ENCODE measurements at places on chromosomes 2 and 18.

DNA sequence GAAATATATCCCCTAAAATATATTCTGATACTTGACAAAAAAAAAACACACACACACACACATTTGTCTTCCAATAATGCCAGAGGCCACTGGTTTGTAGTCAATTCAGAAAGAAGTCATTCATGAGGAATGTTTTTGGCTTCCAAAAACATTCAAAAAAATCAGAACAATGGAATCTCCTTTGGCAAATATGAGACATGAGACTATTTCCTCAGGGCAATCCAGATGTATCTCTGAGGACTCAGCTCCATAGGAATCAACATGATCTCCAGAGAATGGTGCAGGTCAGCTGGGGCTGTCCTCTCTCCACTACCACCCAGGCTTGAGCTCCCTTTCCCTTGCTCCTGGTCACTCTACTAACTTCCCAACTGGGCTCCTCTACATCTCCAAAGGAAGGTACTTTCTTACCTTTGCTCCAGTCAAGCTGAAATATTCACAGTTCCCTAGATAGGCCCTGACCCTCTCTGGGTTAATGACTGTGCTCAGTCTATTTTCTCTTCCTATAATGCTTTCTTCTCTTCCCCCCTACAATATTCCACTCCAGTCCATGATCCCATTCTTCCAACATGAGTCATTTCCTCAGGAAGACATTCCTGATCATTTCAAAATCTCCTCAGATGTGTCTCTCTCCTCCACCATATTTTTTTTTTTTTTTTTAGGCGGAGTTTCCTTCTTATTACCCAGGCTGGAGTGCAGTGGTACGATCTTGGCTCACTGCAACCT, 145.3 kb downstream of the C1D start:
- DNase-seq, result no peak

GRCh38 chr18:77098538-77099174, 33.9 kb downstream of the MBP start:
- no peak for DNase-seq

DNA sequence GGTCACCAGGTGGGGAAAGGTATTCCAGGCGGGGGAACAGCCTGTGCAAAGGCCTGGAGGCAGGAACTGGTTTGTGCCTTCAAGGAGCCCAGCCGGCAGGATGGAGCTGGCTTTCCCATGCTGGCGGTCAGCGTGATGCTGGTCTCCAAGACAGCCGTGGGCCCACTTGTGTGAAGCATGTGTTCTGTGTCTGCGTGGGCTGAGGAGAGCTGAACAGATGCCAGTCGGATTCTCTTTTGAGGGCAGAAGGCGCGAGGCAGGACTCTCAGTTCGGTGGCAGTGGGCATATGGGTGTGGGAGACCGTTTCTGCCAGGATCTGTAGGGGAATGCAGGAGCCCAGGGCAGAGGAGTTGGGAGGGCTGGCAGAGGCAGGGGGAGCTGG, 191.6 kb downstream of the TWIST2 start:
- no peak for DNase-seq

DNA sequence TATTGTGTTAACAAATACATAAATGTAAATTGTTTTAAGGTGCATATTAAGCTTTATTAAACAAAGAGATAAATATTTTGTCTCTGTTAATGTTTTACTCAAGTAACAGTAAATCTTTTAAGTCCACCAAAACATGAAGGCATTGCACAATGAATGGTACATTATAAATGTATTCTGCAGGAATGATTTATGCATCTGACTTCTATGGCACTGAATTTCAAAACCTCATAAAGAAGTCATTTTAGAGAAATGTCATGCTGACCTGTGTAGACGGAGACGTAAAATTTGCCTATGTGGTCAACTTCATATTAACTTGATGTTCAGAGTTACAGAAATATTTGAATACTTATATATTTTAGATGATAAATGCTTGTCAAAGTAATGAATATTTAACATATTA, 194.7 kb downstream of the BABAM2 start:
- no peak for DNase-seq

DNA sequence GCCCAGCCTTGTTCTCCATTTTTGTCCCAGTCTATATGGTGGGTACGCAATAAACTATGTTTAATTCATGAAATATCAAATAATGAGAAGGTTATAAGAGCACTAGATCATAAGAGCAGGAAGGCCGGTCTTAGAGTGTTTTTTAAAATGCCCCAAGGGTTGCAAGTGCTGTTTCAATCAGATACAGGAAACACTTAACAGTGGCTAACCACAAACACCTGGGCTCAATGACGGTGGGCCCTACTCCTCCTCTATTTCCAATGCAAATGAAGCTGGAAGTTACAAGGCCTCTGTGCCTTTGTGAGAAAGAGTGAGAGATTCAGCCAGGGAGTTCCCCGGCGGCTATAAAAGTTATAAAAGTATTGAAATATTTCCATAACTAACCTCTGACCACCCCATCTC, 18.9 kb upstream of the WDR33 start:
- DNase-seq, result no peak

GRCh38 chr18:28063271-28063761, 113.6 kb downstream of the CDH2 start:
- DNase-seq, result no peak

DNA sequence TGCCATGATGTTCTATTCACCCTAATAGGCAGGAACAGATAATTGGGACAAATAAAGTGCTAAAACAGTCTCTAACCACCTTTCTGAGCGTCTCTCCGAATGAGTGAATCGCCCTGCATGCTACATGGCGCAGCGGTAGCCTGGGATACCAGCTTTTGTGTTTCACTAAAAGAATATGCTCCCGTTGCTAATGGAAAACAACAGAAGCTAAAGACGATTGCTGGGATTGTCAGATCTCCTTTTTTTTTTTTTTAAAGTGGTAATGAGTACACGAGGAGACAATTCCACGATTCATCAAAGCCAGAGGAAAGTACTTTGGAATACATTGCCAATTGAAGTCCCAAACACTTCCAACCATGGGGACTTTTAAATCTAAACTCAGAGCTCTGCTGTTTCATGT, 1815.3 kb upstream of the CELF4 start:
- DNase-seq, result no peak

GRCh38 chr2:15713475-15713874, 121.8 kb downstream of the DDX1 start:
- no peak for DNase-seq

- no peak for DNase-seq
Measured at GRCh38 chr2:226782092-226782713, 17.4 kb downstream of the IRS1 start.

GRCh38 chr2:134574611-134575330, 144.0 kb downstream of the TMEM163 start:
- no peak for DNase-seq

DNA sequence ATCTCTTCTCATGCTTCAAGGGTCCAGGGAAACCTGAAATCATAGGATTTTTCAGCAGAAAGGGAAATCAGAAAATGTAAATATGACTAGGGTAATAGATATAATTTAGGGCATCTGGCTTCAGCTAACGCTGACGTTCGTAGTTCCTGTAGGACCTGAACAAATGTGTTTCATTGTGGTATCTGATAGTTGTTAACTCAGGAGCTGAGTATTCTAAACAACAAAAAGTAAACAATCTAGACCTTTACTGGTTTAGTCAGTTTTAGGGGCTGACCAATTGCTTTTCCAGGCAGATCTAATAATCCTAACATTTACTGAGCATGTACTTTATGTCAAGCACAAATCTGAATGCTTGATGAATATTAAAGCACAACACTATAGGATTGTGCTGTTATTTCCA, 114.8 kb downstream of the GALNT1 start:
- DNase-seq, result no peak

GRCh38 chr2:23669413-23670244, 257.3 kb downstream of the ATAD2B start:
- no peak for DNase-seq

GRCh38 chr2:15756882-15757819, 165.5 kb downstream of the DDX1 start:
- peak; percentile 84 for DNase-seq

GRCh38 chr2:239903803-239904202, 121.3 kb downstream of the NDUFA10 start:
- DNase-seq, result peak; percentile 72

DNA sequence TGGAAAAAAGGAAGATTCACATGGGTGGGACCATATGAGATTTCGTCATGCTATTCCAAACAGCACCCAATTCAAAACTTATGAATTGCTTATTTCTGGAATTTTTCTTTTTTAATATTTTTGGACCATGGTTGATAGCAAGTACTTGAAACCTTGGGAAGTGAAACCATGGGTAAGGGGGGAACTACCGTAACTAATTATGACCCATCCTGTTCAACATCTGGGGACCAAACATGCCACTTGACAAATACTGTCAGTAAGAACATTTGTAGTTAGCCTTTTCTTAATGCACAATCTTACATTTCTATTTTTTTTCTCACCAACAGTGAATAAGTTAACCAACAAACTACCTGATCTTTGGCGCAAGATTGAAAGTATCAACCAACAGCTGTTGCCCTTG, 105.7 kb upstream of the TTC39C start:
- DNase-seq, result no peak

- DNase-seq, result no peak
Measured at GRCh38 chr18:8858888-8859511, 153.6 kb downstream of the MTCL1 start.

DNA sequence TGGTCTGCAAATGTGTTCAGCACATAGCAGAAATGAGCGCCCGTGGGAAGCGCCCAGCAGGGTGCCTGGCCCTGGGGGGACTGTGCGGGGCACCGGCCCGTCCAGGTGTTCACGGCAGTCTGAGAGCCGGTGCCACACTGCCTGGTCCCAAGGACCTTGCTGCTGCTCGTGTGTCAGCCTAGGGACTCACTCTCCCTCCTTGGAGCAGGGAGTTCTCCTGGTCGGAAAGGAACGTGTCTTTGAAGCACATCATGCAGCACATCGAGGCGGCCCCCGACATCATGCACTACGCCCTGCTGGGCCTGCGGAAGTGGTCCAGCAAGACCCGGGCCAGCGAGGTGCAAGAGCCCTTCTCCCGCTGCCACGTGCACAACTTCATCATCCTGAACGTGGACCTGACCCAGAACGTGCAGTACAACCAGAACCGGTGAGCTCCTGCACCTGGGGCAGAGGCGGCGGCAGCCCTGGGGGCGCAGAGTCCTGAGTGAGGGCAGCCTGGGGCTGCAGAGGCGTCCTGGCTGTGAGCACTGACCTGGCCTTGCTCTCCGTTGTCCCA, 36.0 kb downstream of the NTSR2 start:
- no peak for DNase-seq

GRCh38 chr2:43778233-43778632, 4.4 kb downstream of the DYNC2LI1 start:
- DNase-seq, result no peak

DNA sequence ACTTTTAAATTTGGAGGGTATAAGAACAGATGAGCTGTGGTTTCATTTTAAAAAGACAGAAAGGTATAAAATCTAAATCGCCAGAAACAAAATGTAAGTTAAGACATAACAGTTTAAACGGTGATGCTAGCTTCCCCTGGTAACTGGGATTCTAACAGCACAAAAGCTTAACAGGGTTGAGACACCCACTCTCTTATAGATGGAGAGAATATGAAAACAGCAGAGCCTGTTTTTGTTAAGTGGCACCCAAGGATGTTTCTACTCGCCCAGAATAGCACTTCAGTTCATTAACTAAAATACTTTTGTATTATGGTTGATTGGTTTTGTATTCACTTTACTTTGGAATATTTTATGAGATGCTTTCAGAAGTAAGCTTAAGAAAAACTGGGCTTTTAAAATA, 151.9 kb upstream of the RND3 start:
- DNase-seq, result no peak

DNA sequence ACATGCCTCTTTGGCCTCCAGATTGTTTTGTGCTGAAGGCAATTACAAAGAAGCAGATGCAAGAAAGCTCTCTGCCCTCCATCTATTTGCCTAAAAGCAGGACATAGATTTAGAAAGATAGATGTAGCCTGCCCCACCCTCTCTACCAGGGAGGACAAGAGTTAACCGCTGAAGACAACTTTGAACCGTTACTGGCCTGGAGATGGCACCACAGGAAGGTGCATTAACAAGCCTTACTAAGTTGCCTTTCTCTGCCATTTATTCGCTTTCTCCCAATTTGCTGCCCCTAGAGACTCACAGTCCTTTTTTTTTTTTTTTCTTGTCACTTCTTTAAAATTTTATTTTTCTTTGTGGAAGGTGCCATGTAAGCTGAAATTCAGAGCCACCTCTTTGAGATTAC, 28.8 kb upstream of the RMDN2 start:
- no peak for DNase-seq
